ENCODE measurements at places on chromosomes 11 and 22.
A peak's percentile ranks its signal among the peaks of the same experiment; 100 is the strongest.

DNA sequence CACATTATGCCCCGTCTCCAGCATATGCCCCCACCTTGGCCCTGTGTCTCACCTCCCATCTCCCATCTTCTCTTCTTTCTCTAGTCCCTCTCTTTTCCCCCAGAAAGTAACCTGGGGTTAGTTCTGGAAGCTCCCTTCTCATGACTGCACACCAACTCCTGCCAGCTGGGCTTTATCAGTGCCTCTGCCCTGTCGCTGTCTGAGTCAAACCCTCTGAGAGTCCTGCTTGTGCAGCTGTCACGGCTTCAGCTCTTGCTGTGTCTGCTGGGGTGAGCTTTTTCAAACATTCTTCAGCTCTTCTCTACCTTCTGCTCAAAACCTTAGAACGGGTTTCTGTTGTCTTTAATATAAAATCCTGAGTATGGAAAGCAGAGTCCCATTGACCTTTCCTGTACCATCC is 304.5 kb upstream of the B3GAT1 start:
- no peak for DNase-seq

DNA sequence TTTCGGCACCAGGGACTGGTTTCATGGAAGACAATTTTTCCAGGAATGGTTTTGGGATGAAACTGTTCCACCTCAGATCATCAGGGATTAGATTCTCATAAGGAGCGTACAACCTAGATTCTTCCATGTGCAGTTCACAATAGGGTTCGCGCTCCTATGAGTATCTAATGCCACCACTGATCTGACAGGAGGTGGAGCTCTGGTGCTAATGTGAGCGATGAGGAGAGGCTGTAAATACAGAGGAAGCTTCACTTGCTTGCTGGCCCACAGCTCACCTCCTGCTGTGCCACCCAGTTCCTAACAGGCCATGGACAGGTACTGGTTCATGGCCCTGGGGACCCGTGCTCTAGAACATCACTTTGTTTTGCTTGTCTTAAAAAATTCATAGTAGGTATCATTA is 41.8 kb upstream of the AMPD3 start:
- no peak for DNase-seq

- DNase-seq: no peak
Measured at GRCh38 chr22:45964372-45964771, 12.6 kb downstream of the WNT7B start.

GRCh38 chr11:75523811-75524664 is 1.7 kb downstream of the GDPD5 start:
- DNase-seq: no peak

DNA sequence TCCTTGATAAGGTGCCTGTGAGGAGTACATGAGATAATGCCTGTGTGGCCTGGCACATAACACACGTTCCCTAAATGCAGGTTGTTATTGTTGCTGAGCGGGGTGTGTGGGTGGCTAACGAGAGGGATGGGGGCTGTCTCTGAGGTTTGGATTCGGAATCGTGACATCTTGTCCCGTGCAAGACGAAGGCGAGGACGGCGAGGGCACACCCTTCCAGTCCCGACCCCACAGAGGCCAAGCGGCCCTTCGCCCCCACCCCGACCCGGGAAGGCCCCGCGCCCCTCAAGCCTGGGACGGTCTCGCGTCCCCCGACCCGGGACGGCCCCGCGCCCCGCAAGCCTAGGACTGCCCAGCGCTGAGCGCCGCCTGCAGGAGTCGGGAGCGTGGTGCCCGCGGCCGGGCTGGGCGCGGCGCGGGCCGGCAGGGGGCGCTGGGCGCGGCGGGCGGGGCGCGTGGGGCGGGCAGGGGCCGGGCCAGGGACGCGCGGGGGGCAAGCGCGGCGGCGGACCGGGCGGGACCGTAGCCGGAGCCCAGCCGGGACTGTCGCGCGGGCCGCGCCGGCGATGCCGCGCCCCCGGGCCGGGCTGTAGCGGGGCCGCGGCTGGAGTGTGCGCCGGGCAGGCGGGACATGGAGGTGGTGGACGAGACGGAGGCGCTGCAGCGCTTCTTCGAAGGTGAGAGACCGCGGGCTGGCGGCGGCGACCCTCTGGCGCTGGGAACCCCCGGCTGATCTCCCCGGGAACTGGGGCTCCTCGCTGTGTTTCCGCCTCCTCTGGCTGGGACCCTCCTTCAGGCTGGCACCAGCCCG is at the start of gene MYRF:
TSS of gene MYRF (plus strand) at position 520 of the 808 bp plus-strand sequence. CDS start at position 629, 109 bp downstream.
- peak; percentile 59 for DNase-seq

- DNase-seq: no peak
Measured at GRCh38 chr11:116972691-116973090, 125.5 kb downstream of the SIK3 start.

DNA sequence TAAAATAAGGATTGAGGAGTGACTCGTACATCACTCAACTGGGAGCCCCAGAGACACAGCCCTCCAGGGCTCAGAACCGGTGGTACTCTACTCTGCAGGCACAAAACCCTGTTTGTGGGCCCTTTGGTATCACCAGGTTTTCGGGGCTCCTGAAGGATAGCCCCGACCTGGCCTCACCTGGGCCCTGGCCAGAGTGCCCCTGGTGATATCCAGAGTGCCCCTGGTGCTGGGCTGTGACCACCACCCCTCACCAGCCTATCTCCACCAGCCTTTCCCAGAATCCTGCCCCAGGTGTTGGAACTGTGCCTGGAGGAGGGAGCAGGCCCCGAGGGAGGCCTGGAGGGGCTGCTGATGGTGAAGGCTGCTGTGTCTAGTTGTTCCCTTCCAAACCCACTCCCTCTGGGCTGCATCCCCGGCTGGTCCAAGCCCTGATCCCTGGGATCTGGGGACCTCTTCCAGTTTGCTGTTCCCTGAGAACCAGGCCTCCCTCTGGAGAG is 2.2 kb upstream of the GGT5 start:
- DNase-seq: no peak

DNA sequence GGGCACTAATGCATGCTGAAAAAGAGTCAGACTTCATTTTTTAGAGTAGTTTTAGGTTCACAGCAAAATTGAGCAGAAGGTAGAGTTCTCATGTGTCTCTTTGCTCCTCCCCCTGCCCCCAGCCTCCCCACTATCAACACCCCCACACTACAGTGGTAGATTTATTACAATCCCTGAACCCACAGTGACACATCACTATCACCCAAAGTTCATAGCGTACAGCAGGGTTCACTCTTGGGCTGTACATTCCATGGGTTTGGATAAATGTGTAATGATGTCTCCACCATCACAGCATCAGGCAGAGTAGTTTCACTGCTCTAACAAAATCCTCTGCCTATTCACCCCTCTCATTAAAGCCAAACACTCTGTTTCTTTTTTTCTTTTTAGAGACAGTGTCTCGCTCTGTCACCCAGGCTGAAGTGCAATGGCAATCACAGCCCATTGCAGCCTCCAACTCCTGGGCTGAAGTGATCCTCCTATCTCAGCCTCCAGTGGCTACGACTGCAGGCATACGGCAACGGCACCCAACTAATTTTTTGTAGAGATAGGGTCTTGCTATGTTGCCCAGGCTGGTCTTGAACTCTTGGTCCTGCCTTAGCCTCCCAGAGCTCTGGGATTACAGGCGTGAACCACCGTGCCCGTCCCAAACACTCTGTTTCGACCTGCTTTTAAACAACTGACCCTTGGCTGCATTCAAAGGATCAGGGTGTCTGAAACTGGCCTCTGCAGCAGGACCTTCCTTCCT is 4.1 kb downstream of the BEST1 start:
- no peak for DNase-seq

DNA sequence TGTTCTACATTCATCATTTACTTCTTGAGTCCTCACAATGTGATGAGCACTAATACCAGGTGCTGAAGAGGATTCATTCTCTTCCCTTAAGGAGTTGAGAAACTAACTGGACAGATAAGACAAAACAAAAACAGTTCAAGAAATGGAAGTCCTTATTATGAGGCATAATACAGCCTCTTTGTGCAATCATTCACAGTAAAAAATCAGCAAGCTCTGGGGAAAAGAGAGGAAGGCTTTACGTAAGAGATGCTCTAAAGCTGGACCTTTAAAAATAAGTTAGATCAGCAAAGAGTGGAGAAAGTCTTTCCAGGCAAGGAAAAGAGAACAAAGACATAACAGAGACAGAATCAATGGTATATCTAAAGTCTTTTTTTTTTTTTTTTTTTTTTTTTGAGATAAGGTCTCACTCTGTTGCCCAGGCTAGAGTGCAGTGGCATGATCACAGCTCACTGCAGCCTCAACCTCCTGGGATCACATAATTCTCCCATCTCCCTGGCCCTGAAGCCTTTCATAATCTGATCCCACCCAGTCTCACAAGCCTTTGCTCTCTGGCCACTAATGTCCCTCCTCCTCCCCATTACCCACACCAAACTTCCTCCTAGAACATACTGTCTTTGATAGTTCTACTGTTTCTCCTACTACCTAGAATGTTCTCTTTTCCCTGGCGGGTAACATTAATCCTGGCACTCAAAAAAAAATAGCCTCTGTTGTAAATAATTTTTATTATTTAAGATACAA is 40.9 kb downstream of the MRTFA start:
- no peak for DNase-seq

DNA sequence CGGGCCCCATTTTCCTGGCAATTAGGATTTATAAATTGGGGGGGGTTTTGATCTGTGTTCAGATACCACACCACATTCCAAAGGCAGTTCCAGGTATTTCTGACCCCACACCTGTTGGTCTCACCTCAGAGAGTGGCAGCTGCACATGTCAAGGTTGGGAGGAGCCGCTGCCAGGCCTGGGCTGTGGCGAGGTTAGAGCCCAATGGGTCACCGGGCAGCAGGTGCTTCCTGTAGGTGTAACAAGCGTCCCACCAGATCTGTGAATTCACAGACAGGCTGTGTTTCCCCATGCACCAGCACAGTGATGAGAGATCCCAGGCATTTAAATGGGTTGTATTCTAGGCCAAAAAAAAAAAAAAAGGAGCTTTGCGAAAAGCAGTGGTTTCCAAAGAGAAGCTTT is 58.6 kb downstream of the CABIN1 start:
- peak; percentile 2 for DNase-seq

DNA sequence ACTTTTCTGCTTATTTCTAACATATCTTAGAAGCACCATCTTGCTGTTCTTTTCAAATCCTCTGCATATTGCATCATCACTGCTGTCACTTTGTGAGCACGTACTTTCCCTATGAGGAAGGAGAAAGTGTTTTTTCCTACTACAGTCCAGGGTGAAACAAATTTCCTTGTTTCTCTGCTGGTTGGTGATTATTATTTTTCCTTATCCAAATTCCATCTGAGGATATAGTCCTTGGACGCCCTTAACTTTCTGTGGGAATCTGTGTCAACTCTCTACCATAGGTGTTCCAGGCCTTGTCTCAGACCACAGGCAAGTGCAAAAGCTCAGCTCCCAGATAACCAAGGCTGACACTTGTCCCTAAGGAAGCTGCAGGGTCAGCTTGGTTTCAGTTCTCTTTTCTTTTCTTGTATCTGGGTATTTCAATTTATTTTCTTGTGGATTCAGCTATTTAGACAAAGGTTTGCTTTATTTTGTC is 29.4 kb upstream of the LYVE1 start:
- no peak for DNase-seq

DNA sequence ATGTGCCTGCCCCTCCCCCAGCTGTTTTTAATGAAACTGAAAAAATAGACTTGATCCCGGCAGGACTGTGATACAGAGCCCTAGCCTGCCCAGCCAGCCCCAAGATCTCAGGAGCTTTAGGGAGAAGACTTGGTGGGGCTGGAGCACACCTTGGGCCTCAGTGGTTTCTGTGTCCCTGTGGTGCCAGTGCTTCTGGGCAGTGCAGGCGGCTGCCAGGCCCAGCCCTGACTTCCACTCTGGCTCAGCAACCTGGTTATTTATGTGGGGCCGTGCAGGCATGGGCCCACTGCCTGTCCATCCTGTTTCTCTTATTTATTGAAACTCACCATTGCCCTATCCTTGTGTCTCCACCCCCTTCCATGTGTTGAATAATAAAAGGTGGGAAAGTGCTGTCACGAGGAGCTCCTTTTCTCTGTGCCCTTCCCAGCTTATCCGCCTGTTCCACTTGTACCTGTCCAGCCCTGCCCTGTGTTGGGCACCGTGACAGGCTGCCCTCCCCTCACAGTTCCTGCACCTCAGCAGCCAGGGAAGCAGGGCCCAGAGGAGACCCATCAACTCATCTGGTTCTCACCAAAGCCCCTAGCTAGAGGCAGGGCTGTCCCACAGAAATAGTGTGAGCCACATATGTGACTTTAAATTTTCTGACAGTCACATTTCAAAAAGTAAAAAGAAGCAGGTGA is 20.2 kb downstream of the RELT start:
- DNase-seq: no peak

DNA sequence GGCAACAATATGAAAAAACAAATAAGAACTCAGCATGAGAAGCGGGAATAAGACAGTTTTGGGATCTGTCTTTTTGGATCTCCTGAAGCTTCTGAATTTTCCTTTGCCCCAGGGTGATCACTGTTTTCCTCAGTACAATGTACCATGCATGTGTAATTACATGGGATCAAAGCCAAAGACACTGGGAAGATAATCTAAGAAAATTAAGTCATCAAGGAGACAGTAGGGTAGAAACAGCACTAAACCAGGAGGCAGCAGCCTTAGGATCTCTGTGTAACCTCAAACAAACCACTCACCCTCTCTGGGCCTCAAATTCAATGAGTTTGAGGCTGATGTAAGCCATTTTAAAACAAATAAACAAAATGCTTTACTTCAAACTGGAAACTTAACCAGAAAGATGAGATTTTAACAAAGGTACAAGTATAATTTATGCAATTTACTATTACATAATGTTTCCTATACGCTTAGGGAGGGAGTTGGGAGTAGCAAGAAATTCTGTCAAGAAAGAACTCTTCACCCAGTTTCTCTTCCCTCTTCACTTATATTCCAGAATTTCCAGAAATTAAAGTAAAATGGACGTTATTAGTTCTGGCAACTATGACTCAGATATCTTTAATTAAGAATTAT is 77.0 kb downstream of the RAB30 start:
- no peak for DNase-seq

- no peak for DNase-seq
Measured at GRCh38 chr11:41289408-41289807, 170.0 kb downstream of the LRRC4C start.

DNA sequence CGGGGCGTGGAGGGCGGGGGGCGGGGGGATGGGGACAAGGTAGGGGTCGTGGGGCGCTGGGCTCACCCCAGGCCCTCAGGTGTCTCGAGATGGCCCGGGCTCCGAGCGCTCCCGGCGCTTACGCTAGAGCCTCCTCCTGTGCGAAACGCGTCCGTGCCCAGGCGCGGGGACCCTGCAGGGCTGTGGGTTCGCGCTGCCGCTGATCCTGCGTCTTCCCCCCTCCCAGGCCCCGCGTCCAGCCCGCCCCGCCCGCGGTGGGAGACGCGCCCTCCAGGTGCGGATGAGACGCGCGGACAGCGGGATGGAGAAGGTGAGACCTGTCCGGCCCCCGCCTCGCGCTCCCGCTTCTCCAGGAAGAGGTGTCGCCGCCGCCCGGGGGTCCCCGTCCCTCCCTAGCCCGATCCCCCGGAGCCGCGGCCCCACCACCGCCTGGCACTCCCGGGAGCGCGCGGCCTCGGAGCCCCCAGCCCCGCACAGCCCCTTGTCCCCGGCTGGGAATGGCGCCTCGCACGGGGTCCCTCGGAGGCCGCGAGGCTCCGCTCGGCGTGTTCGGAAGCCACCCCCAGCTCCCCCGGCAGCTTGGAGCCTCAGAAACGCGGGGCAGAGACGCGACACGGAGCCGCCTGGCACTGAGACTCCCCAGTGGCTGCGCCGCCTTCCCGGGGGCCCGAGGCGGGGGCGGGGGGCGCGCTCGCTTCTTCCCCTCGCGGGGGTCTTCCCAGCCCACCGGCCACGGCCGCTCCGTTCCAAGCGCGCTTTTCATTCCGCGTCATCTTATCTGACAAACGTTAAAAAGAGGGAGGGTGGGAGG is 27.6 kb upstream of the TOLLIP start:
- DNase-seq: peak; percentile 45

- DNase-seq: peak; percentile 33
Measured at GRCh38 chr11:10568486-10568941, at the start of gene LYVE1. Gene LYVE1, minus strand, starts transcription at chr11:10568665. Its CDS starts 133 bp downstream, at chr11:10568532.

GRCh38 chr11:5224538-5225479 is 2.1 kb downstream of the HBB start:
- DNase-seq: no peak
